ENCODE measurements at places on chromosomes 2 and 18. TPM values are rescaled to one million over a fixed set of nuclear protein-coding genes. Genes with fewer than 3 reads are reported as not detected.
A peak's percentile ranks its signal among the peaks of the same experiment; 100 is the strongest.

LRRFIP1 gene
- 188 TPM for total RNA-seq

C2orf80 gene
- not detected for total RNA-seq

CTNNA2 gene
- not detected for total RNA-seq

GRCh38 chr2:175203621-175204496, 22.3 kb upstream of the ATP5MC3 start:
- H3K4me1 ChIP-seq, result no peaks in the 10 kb centered on the region
- no peak overlapping the region for H3K4me3 ChIP-seq
- peak; percentile 3 for DNase-seq
- peaks cover 4% of the 10 kb centered on the region for H3K27me3 ChIP-seq
- no peak overlapping the region for H3K27ac ChIP-seq

GRCh38 chr2:238667008-238667407, 180.9 kb upstream of the TWIST2 start:
- no peak overlapping the region for H3K27ac ChIP-seq
- H3K4me3 ChIP-seq, result no peak overlapping the region
- no peaks in the 10 kb centered on the region for H3K36me3 ChIP-seq
- no peak for DNase-seq

DNA sequence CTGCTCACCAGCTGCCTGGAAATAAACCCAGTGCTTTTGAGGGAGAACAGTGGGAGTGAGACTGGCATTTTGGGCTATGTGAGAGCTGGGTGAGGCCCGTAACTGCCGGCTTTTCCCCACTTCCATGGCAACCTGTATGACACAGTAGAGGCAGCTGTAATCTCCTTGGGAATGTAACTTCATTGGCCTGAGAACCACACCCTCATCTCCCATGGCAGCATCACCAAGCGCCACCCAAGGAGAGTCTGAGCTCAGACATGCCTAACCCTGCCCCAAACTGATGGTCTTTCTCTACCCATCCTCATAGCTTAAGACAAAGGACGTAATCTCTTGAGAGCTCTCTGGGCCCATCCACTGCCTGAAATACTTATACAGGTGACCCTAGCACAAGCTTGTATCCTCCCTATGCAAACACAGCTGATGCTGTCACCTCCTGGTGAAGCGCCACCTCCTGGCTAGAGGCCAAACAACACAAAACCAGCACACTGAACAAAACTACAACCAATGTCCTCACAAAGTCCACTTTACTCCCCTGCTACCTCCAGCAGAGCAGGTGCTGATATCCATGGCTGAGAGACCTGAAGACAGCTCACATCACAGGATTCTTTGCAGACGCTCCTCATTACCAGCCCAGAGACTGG, 763.4 kb upstream of the NRXN1 start:
- no peak overlapping the region for H3K27ac ChIP-seq
- H3K4me3 ChIP-seq, result no peak overlapping the region
- DNase-seq, result no peak
- H3K36me3 ChIP-seq, result no peaks in the 10 kb centered on the region

- peak overlapping the region; percentile 68 for H3K4me3 ChIP-seq
- H3K36me3 ChIP-seq, result peaks cover 13% of the 10 kb centered on the region
- peaks cover 7% of the 10 kb centered on the region for H3K4me1 ChIP-seq
- H3K27ac ChIP-seq, result peak overlapping the region; percentile 65
- DNase-seq, result no peak
These were observed 1.3 kb downstream of the ING5 start for GRCh38 chr2:241703032-241703604.

- no peaks in the 10 kb centered on the region for H3K27me3 ChIP-seq
- no peaks in the 10 kb centered on the region for H3K4me1 ChIP-seq
- H3K27ac ChIP-seq, result no peak overlapping the region
- no peak for DNase-seq
These were observed 51.4 kb downstream of the MREG start for GRCh38 chr2:215961981-215962380.
